ENCODE measurements at places on chromosomes 2 and 18.

- no peak for DNase-seq
These were observed 10.4 kb upstream of the KCNF1 start for GRCh38 chr2:10901160-10901939.

GRCh38 chr2:9018109-9018508, 14.6 kb upstream of the MBOAT2 start:
- no peak for DNase-seq

DNA sequence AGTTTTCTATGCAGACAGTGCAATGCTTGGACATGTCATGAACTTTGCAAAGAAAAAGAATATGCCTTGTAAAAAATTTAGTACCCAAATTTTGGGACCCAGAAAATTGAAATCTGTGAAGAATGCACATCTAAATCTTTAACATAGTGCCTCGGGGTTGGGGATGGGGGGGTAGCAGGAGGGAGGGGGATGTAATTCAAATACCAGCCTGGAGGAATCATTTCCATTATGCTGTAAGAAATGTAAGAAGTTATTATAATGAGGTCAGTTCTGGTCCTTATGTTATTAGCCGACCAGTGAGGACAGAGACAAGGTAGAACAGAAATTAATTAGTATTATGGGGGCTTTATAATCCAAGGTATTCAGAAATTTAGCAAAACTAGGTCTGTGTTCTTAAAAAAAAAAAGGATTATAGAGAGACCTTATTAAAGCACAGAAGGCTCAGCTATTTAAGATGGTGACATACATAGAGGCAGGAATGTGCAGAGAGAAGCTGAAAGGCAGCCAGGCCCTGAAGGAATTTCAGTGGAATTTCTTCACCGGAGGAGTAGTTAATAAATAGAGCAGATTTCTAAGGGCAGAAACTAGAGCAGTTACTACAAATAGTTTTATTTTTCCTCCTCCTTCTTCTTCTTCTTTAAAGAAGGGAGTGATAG, 89.0 kb upstream of the RBMS1 start:
- peak; percentile 41 for DNase-seq

- DNase-seq = no peak
These were observed 61.2 kb upstream of the RBBP8 start for GRCh38 chr18:22871809-22872525.

GRCh38 chr2:107588181-107588580, 238.5 kb upstream of the RGPD4 start:
- DNase-seq = no peak

DNA sequence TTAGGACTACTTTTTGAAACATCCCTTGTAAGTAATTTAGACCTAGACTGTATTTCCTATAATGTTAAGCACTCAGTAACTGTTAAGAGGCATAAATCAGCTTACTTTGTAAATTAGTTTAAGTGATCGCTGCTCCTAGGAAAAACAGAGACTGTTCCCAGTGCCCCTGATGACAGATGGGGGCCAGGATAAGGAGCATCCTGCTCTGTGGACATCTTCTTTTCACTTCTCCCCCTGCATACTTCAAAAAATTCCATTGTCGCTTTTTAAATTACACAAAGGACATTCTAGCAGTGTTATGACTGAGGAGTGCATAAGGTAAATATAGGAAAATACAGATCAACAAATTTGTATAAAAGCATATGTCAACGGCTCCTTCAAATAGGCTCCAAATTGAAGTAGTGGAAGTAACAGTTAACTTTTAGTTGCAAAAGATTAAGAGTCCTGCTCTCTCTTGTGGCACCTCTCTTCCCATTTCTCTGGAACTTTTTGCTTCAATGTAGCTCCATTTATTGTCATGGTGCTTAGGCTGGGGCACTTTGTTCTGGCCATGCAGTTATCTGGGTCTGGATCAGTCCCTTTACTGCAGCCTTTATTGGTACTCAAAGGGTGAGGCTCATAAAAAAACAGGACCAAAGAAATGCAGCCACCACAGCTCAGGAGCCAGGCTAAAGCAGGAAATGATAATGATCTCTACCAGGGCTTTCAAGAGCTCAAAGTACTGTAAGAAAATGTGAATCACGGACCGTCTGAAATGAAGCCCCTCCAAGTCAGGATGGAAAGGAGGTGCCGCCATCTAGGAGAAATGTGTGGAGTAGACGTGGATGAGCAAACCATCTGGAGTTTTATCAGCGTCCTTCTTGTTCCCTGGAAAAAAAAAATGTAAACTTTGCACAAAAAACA, 162.1 kb upstream of the ZNF516 start:
- no peak for DNase-seq

GRCh38 chr2:224252631-224253030, 149.3 kb downstream of the FAM124B start:
- DNase-seq = no peak

DNA sequence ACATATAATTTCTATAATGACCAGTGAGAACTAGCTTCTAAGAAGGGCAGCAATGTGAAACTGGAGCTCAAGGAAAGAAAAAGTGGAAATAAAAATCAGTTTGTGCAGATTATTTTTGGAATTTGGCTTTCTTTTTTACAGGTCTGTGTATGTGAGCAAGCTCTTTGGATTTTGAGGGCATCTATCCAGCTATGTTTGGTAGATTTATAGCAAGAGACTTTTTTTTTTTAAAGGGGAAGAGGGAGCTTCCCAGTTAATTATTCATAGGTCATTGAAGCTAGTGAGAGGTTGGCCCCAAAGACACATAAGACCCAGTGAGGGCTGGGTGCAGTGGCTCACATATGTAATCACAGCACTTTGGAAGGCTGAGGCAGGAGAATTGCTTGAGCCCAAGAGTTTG, 24.0 kb upstream of the COLEC12 start:
- no peak for DNase-seq

DNA sequence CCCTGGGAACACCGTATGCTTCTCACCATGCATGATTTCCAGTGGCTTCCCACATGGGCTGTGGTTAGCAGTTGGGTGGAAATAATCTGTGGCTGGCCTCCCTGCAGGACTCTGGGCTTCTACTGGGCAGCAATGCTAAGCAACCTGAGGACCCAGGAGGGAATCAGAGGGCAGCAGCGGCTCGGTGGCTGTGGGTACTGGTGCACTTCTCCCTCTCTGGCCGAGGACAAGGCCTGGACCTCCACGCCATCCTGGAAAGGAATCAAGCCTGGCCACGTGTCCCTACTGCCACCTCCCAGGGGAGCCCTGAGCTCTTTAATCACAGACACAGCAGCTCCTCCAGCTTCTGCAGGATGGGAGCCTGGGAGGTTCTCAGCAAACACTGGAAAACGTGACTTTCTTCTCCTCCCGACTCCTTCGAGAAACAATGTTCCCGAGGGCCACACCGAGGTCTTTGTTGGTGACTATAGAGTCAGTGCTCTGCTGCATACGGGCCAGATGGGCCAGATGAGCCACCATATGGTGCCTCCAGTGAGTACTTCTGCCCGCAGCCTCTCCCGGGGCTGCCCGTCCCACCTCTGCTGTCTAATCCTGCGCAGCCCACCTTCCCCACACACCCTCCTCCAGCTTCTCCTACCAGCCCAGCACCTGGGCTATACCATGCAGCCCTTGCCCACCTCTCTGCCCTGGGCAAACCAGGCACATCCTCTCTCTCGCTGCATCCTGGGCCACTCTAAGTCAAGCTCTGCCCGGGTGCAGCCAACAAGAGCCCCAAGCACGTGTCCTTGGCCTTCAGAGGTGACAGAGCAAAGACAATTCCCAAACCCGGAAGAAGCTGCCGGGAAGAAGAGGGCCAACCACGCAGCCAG, 42.8 kb upstream of the OTOS start:
- DNase-seq = no peak

DNA sequence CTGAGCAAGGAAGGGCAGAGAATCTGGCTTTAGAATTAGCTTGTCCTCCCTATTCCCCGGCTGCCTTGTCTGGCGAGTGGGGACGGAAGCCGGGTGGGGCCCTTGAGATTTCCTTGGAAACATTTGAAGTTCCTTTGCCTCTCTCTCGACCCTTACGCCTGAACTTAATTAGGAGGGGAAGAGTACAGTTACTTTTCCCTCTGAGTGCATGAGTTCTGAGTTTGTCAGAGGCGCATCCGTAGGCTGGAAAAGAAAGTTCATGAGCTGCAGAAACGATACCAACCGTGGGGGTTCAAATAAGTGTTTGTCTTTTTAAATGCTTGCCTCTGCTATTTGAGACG, 468 bp downstream of the PIKFYVE start:
- DNase-seq = peak; percentile 32

DNA sequence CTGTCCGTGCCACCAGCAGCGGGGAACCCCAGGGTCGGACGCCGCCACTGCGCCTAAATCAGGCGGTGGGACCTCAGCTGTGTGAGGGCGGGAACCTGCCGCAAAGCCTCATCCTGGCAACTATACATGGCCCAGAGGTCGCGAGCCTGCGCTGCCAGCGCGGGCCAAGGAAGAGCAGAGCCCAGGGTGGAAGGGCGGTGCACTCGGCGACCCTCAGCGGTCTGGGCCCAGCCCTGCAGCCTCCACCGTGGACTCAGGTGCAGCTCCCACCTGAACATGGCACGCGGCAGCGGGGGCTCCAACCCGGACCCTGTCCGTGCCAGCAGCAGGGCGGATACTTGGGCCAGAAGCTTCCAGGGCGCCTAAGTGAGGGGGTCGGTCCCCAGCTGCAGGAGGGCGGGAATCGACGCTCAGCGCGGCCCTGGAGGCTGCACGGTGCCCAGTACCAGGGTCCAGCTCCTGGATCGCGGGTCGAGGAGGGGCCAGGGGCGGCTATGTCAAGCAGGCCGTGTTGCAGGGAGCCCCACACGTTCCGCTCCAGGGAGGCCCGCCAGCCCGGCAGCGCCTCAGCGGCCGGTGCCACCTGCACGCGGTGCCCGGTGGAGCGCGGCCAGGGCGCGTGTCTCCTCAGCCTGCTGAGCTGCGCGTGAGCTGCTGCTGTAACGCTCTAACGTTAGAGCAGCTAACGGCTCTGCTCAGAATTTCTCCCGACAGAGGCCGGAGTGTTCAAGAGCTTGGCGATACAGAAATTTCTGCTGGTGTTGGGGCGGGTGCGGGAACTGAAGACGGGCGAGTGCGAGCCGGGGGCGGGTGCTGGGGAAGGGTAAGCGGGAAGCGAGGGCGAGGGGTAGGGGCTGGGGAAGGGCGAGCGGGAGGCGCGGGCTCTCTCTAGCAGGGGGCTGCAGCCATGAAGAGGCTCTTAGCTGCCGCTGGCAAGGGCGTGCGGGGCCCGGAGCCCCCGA, at the start of gene ANKRD30B:
TSS of gene ANKRD30B (plus strand) at position 660 of the 962 bp plus-strand sequence. CDS start at position 908, 248 bp downstream.
- no peak for DNase-seq

GRCh38 chr2:34349527-34349926, 750.4 kb upstream of the FAM98A start:
- no peak for DNase-seq

GRCh38 chr2:109663721-109664120, 49.6 kb downstream of the SOWAHC start:
- DNase-seq = no peak

DNA sequence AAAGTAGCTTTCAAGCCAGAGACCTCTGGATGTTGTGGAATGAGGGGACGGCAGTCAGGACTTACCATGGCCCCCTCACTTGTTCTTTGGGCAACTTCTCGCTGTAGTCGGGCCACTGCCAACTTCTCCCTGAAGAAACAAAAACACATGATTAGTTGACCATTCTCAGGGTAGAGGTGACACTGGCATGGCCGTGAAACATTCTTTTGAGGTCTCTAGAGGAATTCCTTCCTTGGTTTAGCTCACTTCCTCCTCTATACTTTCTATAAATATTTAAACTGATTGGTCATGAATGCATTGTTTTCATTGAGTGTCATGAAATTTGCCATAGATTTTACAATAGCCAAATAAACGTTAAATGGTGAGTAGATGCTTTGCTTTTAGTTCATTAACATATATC, 354.6 kb downstream of the NCKAP5 start:
- no peak for DNase-seq

- no peak for DNase-seq
These were observed 24.4 kb upstream of the ADAM23 start for GRCh38 chr2:206418968-206419367.

GRCh38 chr2:20450201-20450999, 3.5 kb downstream of the RHOB start:
- DNase-seq = no peak

DNA sequence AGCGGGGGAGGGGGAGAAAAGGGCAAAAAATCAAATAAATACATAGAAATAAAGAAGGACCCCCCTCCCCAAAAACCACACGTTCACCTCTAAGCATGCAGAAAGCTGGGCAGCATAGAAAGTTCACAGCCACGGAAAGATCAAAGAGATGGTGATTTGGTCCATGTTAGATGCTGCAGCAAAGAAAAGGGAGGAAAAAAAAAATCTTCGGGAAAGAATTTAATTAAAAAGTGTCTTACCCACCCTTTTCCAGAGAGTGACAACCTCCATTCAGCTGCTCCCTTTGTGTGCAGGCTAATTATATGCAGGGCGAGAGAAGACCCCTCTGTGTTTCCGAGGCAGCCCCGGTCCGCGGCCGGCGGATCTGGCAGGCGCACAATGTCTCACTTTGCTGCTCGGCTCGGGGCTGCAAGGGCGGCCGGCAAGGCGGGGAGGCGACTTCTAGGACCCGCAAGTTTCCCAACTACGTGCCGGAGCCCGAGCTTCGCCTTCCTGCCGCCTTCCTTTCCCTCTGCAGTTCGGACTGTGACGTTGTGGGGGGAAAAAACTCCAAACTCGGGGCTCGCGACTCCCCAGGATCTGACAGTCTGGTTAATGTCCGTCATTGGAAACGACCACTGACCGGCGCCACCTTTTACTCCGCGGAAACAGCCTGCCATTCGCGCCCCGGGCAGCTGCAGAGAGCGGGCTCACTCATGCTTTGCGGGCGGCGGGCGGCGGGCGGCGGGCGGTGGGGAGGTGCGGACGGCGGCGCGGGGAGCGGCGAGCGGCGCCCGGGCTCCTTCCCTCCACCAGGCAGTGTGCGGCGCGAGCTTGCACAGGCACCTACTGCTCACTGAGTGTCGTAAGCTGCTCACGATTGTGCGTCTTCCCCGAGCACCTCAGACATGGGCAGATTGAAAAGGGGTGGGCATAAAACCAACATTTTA, at the start of gene LRRTM1:
TSS of gene LRRTM1 (minus strand) at position 844 of the 929 bp plus-strand sequence. CDS start 933 bp downstream, outside the sequence.
- DNase-seq = no peak

DNA sequence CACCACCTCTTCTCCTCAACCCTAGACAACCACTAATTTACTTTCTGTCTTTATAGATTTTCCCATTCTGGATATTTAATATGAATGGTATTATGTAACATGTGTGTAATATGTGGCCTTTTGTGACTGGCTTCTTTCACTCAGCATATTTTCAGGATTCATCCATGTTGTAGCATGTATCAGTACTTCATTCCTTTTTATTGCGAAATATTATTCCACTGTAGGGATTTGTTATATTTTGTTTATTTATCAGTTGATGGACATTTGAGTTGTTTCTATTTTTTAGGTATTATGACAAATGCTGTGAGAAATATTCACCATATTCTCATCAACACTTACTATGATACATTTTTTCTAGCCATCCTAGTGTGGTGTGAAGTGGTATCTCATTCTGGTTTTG, 138.8 kb upstream of the DLGAP1 start:
- no peak for DNase-seq

- no peak for DNase-seq
These were observed 386.2 kb downstream of the PTPRM start for GRCh38 chr18:7953095-7953958.

DNA sequence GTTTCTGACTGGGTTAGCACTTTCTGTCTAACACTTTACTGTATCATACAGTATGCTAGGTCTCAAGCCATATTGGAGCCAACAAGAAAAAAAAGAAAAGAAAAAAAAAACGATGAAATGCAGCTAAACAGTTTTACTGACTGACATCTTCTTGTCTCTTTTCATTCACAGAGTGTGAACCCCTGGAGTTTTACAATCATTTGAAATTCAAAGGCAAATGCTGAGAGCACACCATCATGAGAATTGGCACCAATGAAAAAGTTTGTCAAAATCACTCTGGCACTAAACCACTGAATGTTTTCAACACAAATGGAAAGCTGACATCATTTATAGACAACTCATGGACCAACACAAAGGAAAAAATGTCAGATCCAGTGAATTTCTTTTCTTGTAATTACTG, 513.3 kb downstream of the LRRTM4 start:
- no peak for DNase-seq
